ENCODE measurements at places on chromosomes 7 and 10.

DNA sequence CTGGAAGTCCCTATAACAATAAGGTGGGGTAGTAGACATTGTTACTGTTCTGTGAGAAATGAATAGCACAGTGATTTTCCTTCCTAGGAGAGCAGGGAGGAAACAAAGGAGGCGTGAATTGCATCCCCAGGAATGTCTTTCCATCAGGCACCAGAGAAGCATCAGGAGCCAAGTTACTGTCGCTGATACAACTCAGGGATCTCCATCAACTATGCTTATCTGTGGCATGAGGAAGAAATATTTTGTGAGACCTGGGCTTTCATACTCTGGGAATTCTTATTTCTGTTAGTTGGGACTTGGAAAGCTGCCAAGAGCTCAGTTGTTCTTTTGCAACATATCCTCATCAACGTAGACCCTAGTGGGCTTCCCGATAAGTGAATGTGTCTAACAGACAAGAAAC lies 622.3 kb downstream of the SUGCT start:
- DNase-seq, result no peak

DNA sequence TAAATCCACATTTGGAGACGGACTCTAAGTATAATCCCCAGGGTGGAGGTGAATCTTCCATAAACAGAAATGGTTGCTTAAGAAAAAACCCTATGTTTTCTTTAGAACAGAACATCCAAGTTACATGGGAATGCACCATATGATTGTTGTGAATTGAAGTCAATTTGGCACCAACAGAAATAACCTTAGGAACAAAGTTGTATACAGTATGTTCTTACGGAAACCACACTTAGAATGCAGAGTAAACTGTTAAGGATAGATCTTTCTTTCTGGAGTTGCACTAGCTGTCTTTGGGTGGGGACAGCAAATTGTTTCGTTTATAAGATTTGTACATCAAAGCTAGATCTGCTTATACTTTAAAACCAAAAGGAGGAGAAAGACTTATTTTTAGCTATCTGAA lies 316.4 kb downstream of the PTEN start:
- DNase-seq, result no peak

DNA sequence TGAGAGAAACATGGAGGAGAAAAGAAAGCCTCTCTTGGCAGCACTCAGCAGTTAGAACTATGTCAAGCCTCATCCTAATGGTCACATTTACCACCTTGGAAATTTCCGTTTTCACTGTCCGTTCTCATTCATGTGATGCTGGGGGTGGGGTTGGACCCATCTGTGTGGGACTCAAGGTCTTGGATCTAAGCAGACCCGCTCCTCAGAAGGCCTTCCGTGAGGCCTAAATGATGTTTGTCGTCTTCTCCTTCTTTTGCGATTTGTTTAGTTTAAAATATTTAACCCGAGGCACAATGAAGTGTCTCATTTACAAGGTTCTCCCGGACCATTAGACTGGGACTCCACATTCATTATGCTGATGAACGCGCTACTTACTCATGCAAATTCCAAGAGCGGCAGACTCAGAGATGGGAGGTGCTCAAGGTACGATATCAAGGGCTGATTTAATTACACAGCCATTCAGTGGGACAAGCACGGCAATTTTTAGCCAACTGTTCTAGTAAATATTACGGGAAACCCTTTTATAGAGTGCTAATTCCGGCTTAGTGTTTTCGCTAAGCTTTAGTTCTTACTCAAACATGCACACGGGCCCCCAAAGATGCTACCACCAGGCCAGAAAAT lies 109.1 kb upstream of the EFCAB10 start:
- DNase-seq, result no peak

DNA sequence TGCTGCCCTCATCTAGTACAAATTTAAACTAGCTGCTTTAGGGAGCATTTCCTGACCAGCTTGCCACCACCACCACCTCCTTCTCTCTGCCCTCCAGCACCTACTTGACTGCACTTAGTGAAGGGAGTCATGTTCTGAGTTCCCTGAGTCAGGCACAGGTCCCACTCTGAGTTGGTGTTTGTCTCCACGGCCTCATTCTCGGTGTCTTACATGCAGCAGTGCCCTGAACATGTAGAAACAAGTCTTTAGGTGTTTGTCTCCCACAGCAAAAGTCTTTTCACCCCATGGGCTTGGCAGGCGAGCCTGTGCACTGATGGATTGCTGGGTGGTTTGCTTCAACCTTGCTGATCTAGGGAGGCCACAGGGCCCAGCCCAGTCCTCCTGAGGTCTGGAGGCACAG lies 16.9 kb downstream of the TSPAN14 start:
- DNase-seq, result no peak

DNA sequence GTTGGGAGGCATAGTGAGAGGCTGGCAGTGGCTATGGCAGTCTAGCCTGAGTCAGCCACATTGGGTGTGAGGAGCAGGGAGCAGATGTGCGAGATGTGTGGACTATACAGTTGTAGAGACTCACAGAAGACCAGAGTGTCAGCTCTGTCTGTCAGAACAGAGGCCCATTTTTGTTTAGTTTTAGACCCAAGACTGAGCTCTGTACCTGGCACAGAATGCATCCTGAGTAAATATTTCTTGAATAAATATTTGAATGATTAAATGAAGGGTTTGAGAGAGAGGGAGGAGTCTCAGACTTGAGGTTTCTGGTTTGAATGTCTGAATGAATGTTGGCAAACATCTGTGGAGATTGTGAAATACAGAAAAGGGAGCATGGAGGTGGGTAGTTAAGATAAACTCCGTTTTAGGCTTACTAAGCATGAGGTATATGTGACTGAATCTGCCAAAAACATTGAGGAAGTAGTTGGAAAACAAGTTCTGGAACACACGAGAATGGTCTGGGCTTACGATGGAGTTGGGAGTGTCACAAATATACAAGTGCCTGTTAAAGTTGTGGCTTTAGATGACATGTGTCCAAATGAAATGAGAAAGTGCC lies 3.6 kb downstream of the SEC23IP start:
- no peak for DNase-seq

GRCh38 chr7:2241580-2242540 lies at the start of the genes MRM2 and NUDT1:
TSS of gene MRM2 (minus strand) at chr7:2242205. CDS start at chr7:2242169, 36 bp downstream.
TSS of gene NUDT1 (plus strand) at chr7:2242226. CDS start at chr7:2244575, 2,349 bp downstream.
- DNase-seq, result peak; percentile 92

DNA sequence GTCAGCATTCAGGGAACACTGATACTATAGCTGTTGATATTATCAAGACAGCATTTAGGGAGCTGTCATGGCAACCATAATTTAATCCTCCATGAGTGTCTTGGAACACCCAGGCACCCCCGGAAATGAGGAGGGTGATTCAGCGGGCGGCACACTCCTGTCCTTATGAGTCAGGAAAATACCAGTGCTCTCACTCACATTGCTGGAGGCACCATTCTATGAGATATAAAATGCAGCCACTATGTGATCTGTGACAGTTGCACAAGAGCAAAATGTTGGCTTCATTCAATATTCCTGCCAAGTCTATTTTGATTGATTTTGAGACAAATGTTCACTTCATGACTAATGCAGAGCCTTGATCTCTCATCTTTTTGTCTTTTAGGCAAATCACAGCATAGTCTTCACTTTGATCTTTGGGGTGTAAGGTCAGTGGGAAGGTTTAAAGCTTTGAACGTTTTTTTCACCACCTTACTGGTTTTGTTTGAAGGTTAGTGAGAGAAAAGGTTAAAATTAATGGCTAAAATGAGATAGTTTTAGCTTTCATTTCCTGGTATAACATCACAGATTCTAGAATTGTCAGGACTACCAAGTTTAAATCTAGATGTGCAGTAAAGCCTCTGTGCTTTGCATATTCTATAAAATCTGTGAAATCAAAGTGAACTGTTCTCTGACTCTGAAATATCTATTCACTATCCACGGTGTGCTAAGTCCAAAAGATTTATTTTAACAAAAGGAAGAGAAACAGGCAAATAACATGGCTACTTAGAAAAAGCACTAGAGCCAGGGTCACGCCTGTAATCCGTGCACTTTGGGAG lies 12.4 kb upstream of the ARHGAP12 start:
- DNase-seq, result no peak

GRCh38 chr10:97020452-97021400 lies 165.0 kb downstream of the SLIT1 start:
- DNase-seq, result no peak

DNA sequence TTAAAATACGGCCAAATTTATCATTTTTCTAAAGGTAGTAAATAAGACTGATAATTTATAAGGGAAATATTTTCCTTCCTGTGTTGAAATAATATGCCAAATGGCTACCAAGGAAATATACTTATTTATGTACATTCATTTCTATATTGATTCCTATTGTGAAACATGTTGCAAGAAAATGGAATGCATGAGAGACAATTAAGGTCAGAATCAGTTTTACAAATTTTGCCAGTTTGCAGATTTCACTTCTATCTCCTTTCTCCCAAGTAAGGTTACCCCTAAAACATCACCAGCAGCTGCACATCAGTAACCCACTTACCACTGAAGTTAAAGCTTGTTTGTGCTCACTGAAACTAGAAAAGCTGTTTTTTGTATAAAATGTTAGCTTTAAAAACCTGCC lies 19.2 kb upstream of the REEP3 start:
- no peak for DNase-seq

GRCh38 chr10:131631619-131632018 lies 269.2 kb upstream of the PPP2R2D start:
- no peak for DNase-seq

GRCh38 chr10:70461397-70462348 lies 16.9 kb upstream of the PALD1 start:
- DNase-seq, result peak; percentile 79

DNA sequence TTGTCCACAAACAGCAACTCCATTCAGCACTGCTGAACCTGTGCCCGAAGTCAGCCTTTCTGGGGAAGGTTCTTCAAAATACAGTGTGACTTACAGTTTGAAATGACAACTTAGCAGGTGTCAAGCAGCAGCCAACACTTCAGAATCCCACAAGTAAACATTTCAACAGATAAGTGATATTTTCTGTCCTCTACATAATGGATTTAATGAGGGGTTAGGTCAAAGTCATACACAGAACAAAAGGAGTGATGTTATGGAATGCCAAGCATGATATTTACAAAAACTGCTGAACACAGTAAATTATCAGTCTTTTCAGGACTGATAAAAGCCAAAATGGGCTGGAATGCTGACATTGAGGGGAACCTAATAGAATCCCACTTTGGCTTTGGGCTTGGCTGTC lies 77.6 kb upstream of the JAZF1 start:
- no peak for DNase-seq

DNA sequence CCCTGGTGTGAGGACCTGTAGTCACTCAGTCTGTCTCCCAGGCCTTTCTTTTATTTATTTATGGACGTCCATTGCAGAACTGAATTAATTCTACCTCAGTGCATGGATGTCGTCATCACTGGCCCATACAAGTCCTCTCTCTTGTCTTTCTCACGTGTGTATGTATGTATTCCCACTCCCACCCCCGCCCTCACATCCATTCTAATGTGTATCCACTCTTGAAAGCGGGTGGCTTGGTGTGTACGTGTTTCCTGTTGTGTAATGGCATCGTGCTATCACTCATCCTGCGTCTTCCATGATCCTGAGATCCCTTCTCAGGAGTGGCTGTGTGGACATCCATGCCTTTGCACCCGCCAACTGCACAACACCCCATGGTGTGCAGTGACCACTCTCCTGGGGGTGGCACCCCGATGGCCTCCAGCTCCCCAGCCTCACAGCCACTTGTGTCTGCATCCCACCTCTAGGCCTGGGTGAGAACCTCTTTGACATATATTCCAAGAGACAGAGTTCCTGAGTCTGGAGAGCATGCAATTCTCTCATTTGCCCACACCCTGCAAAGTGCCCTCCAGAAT lies 3.0 kb upstream of the AOC1 start:
- DNase-seq, result no peak

DNA sequence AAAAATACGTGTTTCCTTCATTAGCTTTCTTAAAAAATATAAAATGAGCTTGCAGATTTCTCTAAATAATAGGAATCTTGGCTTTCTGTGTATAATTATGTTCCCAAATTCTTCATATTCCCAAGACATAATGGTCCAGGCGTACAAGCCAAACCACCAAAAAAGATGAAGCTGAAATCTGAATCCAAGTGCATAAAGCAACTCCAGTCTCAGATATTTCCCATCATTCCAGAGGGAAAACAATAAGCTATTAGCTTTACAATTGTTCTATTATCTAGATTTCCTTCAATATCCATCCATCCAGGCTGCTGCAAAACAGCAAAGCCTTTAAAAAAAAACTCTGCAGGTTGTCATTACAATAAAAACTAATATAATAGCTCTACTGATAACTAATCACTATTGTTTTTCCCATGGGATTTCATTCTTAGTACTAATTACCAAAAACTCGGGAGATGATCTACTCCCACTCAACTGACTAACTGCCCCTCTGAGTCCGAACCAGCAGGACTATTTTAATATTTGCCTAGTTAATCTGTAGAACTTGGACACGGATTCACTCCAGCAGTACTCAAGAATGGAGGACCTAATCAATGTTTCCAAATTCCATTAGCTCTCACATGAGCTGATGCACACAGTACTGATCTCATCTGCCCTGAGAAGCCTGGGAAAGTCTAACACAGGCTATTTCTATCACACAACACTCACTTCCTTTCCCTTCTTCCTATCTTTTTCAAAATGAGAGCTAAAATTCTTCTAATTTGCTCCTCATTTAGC lies 108.9 kb upstream of the ASAH2 start:
- no peak for DNase-seq

- DNase-seq, result peak; percentile 14
These were observed 472.9 kb upstream of the COBL start for GRCh38 chr7:51789489-51789888.

DNA sequence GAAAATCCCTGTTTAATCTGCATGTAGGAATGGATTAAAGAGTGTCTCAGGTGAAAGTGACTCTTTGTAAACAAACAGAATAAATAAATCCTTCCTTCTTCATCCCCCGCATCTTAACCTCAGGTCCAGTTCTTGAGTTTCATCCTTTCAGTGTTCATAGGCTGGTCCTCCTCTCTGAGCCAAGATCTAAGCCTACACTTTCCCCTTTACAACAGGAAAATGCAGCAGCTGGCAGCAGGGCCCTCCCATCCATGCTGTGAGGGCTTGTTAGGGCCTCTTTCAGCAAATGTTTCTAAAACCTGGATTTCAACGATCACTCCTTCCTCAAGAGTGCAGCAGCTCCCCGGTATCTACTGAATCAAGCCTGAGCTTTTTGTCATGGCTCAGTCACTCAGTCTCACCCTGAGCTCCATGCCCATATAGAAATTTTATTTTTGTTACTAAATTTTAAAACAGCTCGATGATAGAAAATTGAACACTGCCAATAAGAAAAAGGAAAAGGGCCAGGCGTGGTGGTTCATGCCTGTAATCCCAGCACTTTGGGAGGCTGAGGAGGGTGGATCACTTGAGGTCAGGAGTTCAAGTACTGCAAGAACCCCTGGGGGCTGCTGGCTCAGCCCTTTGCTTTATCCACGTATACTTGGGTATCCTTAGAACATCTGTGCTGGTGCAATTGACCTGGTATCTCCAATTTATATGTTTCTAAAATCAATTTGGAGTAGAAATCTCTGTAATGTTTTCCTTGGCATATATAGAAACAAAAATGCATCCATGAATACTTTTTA lies 15.6 kb downstream of the BLNK start:
- no peak for DNase-seq

- no peak for DNase-seq
These were observed 60.2 kb upstream of the PHF14 start for GRCh38 chr7:10913457-10913856.

- no peak for DNase-seq
These were observed 830 bp downstream of the IMPDH1 start for GRCh38 chr7:128408709-128409595.

Measured in T47D (cell line).